ENCODE measurements at places on chromosomes 6 and 20. TPM values are rescaled to one million over a fixed set of nuclear protein-coding genes. Genes with fewer than 3 reads are reported as not detected.

DNA sequence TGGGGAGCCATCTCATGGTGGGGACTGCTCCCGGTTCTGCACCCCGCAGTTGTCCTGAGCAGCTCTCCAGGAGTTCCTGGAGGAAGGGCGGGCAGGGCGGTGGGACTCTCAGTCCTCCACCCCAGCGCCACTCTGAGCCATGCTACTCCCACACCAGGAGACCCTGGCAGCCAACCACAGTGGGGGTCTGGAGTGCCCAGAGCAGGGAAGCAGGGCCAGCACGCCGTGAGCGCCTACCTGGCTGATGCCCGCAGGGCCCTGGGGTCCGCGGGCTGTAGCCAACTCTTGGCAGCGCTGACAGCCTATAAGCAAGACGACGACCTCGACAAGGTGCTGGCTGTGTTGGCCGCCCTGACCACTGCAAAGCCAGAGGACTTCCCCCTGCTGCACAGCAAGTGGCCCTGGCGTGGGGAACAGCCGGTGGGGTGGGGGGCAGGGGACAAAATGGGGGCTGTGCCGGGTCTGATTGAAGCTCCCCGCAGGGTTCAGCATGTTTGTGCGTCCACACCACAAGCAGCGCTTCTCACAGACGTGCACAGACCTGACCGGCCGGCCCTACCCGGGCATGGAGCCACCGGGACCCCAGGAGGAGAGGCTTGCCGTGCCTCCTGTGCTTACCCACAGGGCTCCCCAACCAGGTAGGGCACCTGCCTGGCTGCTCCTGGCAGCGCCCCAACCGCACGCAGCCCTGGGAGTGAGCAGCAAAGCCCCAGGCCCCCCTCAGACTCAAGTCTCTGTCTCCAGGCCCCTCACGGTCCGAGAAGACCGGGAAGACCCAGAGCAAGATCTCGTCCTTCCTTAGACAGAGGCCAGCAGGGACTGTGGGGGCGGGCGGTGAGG lies 1.6 kb upstream of the TNFRSF6B start:
- H3K27ac ChIP-seq: no peak overlapping the region
- peaks cover 9% of the 10 kb centered on the region for H3K36me3 ChIP-seq
- H3K27me3 ChIP-seq: no peaks in the 10 kb centered on the region
- peaks cover 20% of the 10 kb centered on the region for H3K4me1 ChIP-seq
- peak; percentile 39 for DNase-seq

DNA sequence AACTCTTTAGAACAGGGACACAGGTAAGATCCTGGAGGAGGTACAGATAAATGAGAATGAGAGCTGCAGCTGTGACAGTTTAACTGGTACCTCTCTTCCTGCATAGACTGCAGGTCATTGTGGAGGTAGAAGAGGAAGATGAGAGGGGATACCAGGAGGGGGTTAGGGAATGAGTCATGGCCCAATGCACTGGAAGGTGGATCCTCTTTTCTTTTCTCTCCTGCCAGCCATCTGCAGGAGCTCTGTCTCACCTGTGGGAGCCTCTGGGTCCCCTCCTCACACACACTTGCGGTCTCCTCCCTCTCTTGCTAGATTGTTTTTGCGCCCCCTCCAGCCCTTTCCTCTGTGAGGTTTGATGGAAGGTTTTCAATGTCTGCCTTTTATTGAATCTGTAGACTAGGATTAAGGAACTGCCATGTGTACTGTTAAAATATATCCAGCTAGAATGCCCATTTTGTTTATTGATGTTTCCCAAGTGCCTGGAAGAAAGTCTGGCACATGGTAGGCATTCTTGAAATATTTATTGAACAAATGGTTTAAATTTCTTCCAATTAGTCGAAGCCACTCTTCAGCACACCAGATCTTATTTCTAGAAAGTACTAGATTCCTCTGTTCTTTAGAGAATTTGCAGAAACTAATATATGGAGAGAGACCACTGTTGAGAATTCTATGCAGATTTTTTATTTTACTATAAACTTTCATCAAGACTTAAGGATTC lies 13.0 kb downstream of the C6orf163 start:
- H3K4me1 ChIP-seq: no peaks in the 10 kb centered on the region
- no peak for DNase-seq
- no peaks in the 10 kb centered on the region for H3K36me3 ChIP-seq
- H3K27ac ChIP-seq: no peak overlapping the region
- no peak overlapping the region for H3K4me3 ChIP-seq
- no peaks in the 10 kb centered on the region for H3K27me3 ChIP-seq

- DNase-seq: peak; percentile 71
- no peaks in the 10 kb centered on the region for H3K4me1 ChIP-seq
- no peaks in the 10 kb centered on the region for H3K36me3 ChIP-seq
- H3K4me3 ChIP-seq: peak overlapping the region; percentile 76
- H3K27ac ChIP-seq: no peak overlapping the region
- H3K27me3 ChIP-seq: peaks cover 11% of the 10 kb centered on the region
Observed at GRCh38 chr6:47308552-47309290, 984 bp downstream of the TNFRSF21 start.

DNA sequence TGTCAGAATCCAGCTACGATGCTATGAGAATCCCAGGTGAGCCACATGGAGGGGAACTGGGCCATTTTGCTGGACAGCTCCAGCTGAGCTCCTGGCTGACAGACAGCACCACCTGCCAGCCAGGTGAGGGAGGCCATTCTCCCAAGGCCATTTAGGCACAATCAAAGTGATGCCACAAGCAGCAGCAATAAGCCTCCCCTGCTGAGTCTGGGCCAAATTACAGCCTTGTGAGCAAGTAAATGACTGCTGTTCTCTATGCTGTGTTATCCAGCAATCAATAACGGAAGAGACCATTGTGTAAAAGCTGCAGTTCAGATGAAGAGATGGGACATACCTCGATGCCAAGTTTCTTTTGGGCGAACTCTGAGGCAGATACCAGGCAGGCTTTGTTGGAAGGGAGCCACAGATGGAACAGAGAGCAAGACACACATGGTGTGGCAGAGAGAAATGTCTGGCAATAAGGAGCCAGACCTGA lies 14.0 kb upstream of the SCGN start:
- H3K4me3 ChIP-seq: no peak overlapping the region
- DNase-seq: no peak
- no peaks in the 10 kb centered on the region for H3K27me3 ChIP-seq

CDKN1A gene
- polyA plus RNA-seq: 824 TPM

CGAS gene
- polyA plus RNA-seq: not detected

MYMX gene
- polyA plus RNA-seq: 0.13 TPM

DNA sequence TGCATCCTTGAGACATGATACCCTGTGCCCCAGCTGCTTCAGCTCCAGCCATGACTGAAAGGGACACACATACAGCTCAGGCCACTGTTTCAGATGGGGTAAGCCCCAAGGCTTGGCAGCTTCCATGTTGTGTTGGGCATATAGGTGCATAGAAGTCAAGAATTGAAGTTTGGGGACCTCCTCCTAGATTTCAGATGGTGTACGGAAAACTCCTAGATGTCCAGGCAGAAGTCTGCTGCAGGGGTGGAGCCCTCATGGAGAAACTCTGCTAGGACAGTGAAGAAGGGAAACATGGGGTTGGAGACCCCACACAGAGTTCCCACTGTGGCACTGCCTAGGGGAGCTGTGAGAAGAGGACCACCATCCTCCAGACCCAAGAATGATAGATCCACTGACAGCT lies 1379.0 kb upstream of the MAP3K7 start:
- no peak overlapping the region for H3K27ac ChIP-seq
- no peak overlapping the region for H3K4me3 ChIP-seq
- H3K36me3 ChIP-seq: no peaks in the 10 kb centered on the region
- no peaks in the 10 kb centered on the region for H3K4me1 ChIP-seq
- H3K27me3 ChIP-seq: no peaks in the 10 kb centered on the region

SMIM13 gene
- polyA plus RNA-seq: 2.1 TPM

DNA sequence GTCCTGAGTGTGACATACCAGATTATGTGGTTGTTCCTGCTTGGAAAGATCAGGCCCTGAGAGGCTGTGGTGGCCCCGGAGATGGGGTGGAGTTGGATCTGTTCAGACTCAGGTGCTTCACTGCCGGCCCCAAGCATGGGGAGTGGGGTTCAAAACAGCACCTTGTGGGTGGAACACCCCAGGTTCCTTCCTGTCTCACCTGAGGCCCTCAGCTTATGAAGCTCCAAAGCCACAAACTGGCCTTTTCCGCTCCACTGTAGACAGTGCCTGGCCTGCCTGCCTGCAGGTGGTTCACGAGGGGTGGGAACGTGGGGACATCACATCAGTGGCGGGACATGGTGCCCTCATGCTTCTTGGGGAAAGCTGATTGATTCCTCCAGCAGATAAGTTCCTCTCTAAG lies 146.4 kb downstream of the TAF4 start:
- DNase-seq: no peak
- H3K4me3 ChIP-seq: no peak overlapping the region
- no peaks in the 10 kb centered on the region for H3K27me3 ChIP-seq
- H3K27ac ChIP-seq: no peak overlapping the region
- H3K4me1 ChIP-seq: no peaks in the 10 kb centered on the region
- no peaks in the 10 kb centered on the region for H3K36me3 ChIP-seq

DNA sequence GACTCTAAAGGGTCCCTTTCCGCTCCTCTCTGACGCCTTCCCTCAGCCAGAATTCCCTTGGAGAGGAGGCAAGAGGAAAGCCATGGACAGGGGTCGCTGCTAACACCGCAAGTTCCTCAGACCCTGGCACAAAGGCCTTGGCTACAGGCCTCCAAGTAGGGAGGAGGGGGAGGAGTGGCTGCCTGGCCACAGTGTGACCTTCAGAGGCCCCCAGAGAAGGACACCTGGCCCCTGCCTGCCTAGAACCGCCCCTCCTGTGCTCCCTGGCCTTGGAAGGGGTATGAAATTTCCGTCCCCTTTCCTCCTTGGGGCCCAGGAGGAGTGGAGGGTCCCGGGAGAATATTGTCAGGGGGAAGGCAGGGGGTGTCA lies 2.7 kb downstream of the VEGFA start:
- H3K4me3 ChIP-seq: peak overlapping the region; percentile 94
- no peaks in the 10 kb centered on the region for H3K27me3 ChIP-seq
- H3K36me3 ChIP-seq: peaks cover 4% of the 10 kb centered on the region
- peak overlapping the region; percentile 85 for H3K27ac ChIP-seq
- peaks cover 60% of the 10 kb centered on the region for H3K4me1 ChIP-seq
- DNase-seq: peak; percentile 58

CASS4 gene
- 0.02 TPM for polyA plus RNA-seq

GRCh38 chr6:20447157-20447556 lies 45.5 kb downstream of the E2F3 start:
- DNase-seq: no peak
- peaks cover 3% of the 10 kb centered on the region for H3K36me3 ChIP-seq
- no peak overlapping the region for H3K27ac ChIP-seq
- no peaks in the 10 kb centered on the region for H3K4me1 ChIP-seq

DNA sequence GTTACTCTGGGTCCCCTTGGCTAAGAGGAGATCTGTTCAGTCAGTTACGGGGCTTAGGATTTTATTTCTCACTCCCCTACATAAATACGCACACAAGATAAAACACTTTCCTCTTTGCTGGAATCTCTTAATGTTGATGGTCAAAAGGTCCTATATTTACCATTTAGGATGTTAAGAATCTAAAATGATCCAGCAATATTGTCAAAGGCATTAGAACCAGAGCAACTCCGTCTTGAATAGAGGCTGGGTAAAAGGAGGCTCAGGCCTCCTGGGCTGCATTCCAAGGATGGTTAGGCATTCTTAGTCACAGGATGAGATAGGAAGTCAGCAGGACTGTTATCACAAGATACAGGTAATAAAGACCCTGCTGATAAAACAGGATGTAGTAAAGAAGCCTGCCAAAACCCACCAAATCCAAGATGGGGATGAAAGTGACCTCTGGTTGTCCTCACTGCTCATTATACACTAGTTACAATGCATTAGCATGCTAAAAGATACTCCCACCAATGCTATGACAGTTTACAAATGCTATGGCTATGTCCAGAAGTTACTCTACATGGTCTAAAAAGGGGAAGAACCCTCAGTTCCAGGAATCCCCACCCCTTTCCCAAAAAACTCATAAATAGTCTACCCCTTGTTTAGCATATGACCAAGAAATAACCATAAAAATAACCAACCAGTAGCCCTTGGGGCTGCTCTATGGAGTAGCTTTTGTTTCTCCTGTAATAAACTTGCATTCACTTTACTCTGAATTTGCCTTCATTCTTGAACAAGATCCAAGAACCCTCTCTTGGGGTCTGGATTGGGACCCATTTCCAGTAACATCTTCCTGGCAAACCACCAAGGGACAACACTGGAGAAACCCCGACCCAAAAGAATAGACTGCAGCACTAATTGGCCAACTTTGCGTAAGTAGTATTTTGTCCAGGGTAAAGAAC lies 107.5 kb downstream of the DTNBP1 start:
- no peak for DNase-seq
- H3K4me1 ChIP-seq: peaks cover 17% of the 10 kb centered on the region
- no peaks in the 10 kb centered on the region for H3K36me3 ChIP-seq
- H3K27ac ChIP-seq: no peak overlapping the region
- H3K4me3 ChIP-seq: no peak overlapping the region

- H3K4me1 ChIP-seq: peaks cover 32% of the 10 kb centered on the region
- H3K4me3 ChIP-seq: no peak overlapping the region
- no peaks in the 10 kb centered on the region for H3K36me3 ChIP-seq
- no peak for DNase-seq
- no peak overlapping the region for H3K27ac ChIP-seq
Observed at GRCh38 chr6:111803371-111803770, 69.9 kb downstream of the FYN start.

TRIM31 gene
- polyA plus RNA-seq: not detected

DNA sequence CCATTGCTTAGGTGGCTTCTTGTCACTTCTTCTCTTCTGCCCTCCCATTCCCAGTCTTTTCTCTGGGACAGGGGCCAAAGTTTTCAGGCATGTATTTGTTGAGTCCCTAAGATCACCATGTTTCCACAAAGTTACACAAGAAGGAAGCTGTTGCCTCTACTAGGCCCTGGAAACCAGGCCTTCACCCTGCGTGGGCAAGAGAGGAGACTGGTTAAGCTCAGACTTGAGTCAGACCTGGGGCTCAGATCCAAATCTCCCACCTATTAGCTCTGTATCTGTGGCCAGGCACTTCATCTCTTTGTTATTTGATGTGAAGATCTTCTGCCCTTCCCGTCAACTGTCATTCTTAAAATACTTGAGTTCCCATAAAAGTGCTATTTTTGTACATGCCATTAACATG lies 154.6 kb downstream of the SASH1 start:
- peaks cover 25% of the 10 kb centered on the region for H3K4me1 ChIP-seq
- no peak for DNase-seq
- peak overlapping the region; percentile 23 for H3K27ac ChIP-seq

B3GALT4 gene
- 0.55 TPM for polyA plus RNA-seq

Measured in SK-N-SH (cell line).